ENCODE measurements at places on chromosomes 6 and 20.

GRCh38 chr6:73558624-73559398 lies 38.0 kb upstream of the EEF1A1 start:
- no peak for DNase-seq

DNA sequence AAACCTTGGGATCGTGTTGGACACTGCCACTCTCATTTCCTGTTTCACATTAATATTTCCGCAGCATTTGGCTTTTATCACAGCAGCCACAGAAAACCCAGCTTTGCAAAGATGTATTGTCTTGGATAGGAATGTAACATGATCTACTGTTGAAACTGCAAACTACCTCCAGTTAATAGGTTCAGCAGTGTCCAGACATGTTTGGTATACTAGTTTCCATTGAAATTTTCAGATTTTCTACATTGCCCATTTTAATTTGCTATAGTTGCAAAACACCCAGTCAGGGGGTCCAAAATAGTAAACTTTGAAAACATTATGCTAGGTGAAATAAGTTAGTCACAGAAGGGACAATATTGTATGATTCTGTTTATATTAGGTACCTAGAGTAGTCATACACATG lies 3.3 kb downstream of the ANKRD6 start:
- no peak for DNase-seq

DNA sequence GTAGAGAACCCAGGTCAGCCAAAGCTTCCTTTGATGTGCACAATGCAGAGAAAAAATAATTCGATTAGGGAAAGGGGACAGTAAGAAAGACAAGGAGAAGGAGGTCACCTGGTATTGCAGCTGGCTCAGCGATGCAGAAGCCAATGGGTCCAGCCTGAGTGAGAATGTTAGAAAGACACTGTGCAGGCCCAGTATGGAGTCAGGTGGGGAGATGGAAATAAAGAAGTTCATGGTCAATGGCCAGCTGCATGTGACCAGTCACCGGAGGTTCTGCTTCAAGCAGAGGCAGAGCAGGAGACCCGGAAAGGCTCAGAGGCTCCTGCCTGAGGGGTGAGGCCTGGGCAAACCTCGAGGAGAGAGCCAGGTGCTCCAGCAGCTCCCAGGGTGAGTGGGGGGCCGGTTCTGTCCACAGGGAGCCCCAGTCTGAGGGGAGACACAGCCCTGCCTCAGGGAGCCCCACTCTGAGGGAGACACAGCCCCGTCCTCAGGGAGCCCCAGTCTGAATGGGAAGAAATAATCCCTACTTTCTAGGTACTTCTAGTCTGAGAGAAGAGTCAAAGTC lies 51.3 kb downstream of the LRFN2 start:
- no peak for DNase-seq

GRCh38 chr6:69784595-69785377 lies 12.0 kb downstream of the LMBRD1 start:
- DNase-seq: no peak

- peak; percentile 43 for DNase-seq
These were observed 506.6 kb upstream of the MAN1A1 start for GRCh38 chr6:119856136-119856535.

- DNase-seq: no peak
These were observed 2.7 kb downstream of the ADAM33 start for GRCh38 chr20:3678856-3679720.

- DNase-seq: no peak
These were observed 187.6 kb upstream of the QKI start for GRCh38 chr6:163226836-163227485.

DNA sequence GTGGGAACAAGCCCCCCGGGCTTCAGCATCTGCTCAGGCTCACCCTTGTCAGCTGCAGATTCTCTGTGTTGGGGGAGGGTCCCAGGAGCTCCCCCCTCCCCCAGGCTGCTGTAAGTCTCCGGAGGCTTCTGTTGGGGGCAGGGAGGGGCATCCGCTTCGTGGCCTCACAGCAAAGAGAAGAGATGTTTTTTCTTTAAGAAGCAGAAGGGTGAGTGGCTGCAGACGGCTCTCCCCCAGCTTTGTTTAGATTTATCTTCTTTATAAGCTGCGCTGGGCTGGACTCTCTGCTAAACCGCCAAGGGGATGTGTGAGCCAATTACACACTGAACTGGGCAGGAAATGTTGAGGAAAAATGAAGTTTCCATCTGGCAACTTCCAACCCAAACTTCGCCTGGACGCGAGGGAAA lies 48.7 kb upstream of the GATA5 start:
- no peak for DNase-seq

- no peak for DNase-seq
These were observed 1.8 kb downstream of the PDRG1 start for GRCh38 chr20:31949877-31950646.

DNA sequence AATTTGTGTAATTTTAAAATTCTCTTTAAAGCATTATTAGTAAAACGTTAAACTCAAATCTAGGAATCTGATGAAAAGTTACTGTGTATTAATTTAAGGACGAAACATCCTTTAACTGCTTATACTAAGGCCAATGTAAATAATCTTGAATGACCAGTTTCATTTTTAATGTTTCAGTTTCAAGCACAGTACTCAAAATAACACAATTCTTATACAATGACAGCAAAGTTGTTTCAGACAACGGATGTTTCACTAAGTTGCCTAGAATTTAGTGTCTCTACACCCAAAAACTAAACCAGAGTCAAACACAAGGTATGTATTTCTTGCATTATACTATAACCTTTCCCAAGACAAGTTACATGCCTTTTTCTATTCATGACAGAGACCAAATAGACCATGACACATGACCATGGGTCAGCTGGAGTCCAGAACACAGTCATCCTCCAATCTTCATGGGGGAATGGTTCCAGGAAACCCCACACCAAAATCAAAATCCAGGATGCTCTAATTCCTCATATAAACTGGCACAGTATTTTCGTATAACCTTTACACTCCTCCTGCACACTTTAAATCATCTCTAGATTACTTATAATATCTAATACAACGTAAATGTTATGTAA lies 7.7 kb downstream of the PHIP start:
- no peak for DNase-seq

DNA sequence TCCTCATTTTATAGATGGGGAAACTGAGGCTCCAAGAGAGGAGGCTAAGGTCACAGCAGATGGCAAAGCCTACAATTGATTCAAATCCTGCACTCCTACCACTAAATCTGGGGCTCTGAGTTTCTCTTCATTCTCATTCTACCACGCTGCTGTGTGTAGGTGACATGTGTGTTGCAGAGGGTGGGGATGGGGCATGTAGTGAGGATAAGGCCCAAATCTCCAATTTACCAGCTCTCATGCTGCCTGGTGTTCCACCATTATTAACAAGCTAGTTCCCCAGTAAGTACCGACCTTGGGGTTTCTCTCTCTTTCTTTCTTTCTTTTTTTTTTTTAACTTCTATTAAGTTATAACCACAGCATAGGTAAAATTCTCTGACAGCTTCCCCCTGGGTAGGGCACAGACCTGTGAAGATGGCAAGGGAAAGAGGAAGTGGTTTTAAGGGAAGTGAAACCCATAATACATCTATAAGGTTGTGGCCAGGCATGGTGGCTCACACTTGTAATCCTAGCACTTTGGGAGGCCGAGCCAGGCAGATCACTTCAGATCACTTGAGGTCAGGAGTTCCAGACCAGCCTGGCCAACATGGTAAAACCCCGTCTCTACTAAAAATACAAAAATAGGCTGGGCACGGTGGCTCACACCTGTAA lies 13.0 kb upstream of the MATN4 start:
- no peak for DNase-seq

GRCh38 chr6:37700620-37700973 lies 2.9 kb upstream of the MDGA1 start:
- no peak for DNase-seq

DNA sequence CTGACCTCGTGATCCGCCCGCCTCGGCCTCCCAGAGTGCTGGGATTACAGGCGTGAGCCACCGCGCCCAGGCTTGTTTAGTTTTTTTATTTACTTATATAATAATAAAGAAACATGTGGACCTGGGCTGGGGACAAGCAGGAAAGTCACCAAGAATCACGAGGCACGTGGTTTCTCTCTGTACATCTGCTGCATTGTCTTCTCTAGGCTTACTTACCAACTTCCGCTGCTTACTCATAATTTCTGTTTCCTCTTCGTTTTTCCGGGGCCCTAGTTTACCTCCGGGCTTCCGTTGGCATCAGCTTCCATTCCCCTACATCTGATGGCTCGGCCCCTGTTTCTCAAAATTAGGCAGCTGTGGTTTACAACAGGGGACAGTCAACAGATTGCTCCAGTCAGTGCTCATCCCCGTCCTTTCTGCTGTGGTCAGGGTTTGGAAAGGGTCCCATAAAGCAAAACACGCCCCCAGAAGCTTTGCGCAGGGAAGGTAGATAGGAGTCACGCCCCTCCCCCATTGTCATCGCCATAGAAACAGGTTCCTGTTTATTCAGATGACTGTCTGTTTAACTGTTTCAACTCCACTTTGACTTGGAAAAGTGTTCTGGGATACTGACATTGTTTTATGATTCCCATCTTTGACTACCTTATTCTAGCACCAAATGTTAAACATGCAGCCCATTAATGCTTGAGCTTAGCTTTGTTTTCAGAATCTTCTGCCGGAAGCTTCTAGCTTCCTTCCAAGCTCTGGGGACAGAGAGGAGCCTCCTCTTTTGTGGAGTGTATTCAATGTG lies 31.9 kb upstream of the TXLNB start:
- peak; percentile 83 for DNase-seq

GRCh38 chr6:125358898-125359297 lies 57.1 kb upstream of the HDDC2 start:
- no peak for DNase-seq

- no peak for DNase-seq
These were observed 16.4 kb downstream of the SRC start for GRCh38 chr20:37362231-37362792.

DNA sequence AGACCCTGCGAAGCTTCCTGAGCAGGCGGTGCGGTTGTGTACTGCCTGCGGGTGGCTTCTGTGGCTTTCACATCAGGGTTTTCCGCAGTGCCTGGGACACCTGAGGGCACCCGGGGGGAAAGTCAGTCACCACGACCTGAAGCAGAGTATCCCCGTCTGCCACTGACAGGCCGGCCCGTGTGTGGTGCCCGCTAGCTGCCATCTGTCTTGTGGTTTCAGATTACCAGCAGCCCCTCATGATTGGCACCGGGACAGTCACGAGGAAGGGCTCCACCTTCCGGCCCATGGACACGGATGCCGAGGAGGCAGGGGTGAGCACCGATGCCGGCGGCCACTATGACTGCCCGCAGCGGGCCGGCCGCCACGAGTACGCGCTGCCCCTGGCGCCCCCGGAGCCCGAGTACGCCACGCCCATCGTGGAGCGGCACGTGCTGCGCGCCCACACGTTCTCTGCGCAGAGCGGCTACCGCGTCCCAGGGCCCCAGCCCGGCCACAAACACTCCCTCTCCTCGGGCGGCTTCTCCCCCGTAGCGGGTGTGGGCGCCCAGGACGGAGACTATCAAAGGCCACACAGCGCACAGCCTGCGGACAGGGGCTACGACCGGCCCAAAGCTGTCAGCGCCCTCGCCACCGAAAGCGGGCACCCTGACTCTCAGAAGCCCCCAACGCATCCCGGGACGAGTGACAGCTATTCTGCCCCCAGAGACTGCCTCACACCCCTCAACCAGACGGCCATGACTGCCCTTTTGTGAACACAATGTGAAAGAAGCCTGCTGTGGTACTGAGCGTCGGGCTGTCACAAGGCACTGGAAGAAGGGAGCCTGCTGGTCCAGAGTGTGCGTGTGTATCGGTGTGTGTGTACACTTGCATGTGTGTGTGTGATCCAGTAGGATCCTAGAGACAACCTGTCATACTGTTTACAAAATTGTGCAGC lies 54.4 kb downstream of the GOPC start:
- peak; percentile 51 for DNase-seq

GRCh38 chr20:60372822-60373221 lies 414.6 kb downstream of the CDH26 start:
- DNase-seq: no peak

GRCh38 chr20:58942549-58942948 lies 38.5 kb upstream of the NELFCD start:
- no peak for DNase-seq

- DNase-seq: no peak
These were observed 143.4 kb downstream of the PTPRK start for GRCh38 chr6:128376952-128377503.

DNA sequence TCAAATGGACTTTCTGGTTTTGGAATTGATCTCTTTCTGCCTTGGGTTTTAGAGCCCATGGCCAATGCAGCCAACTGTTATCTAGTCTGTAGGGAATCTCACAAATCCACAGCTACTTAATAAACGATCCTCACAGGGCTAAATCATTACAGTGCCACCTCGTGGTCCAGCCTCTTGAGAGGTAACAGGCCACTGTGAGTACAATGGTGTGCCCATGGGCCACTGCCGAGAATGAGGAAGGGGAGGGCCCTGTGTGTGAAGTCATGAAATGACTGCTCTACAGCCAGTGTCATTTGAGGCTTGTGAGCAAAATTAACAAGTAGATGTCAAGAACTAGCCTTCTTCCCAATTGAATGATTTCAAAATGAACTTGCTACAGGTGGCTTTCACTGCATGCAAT lies 54.3 kb upstream of the GMPR start:
- DNase-seq: no peak

GRCh38 chr6:64459411-64459944 lies 823.9 kb downstream of the PHF3 start:
- no peak for DNase-seq

DNA sequence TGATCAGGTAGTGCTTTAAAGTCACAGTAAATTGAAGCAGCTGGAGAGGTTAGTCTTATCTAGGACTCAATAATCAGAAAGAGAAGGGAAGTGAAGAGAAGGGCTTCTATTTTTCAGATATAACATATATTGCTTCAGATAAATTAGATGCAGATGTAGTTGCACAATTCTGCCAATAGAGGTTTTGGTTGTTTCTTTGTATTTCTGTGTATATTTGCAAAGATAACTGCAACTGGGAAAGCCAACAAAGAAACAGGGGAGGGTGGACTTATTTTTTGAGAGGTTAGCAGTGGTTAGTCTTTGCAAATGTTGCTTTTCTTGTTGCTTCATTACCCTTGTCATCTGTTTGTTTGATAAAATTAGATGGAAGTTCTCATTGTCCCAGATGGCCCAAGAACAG lies 106.6 kb downstream of the ADGRG6 start:
- no peak for DNase-seq

GRCh38 chr6:135624402-135625295 lies 127.1 kb upstream of the AHI1 start:
- DNase-seq: no peak
